Stimulated activated CD8-positive, alpha-beta memory T cell treated with anti-CD3 and anti-CD28 coated beads, Interleukin-7, amount 100 ng/mL, for 1 hour (primary cell): ENCODE measurements at places on chromosomes 7 and 10.

GRCh38 chr10:35559416-35559815, 45.7 kb upstream of the GJD4 start:
- DNase-seq, result no peak

DNA sequence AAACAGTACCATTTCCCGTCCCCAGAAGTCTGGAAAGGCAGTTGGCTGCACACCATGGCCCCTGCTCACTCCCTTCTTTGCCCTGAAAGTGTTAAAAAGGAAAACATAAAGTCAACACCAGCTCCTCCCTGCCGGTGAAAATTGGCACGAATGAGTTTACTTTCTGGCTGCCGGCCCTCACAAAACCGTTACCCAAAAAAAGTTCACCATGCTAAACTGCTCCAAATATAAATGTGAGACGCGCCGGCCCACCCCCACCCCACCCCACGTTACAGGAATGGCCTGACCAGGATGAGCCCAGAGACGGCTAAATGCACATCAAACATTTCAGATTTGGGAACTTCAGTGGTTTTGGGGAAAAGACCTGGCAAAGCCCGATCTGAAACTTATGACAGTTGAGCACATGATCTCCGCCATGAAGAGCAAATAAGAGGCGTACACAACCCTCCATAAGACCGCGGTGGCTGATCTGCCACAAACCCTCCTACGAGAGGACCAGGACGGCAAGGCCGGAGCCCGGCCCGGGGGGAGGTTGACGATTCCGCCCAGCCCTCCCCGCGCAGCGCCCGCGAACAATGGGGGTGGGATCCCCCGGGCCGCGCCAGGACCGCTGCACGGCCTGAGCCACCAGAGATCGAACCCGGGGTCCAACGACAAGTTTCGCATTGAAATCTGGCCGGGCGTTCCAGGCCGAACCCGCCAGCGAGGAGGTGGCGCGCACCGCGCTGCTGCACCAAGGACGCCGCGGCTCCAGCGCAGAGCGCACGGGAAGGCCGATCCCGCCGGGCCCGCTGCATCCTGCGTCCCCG, 952 bp downstream of the DIP2C start:
- no peak for DNase-seq

- DNase-seq, result no peak
Observed at GRCh38 chr10:45627412-45628048, 45.0 kb downstream of the ZFAND4 start.

GRCh38 chr10:132445516-132446194, 48.7 kb downstream of the PWWP2B start:
- DNase-seq, result no peak

DNA sequence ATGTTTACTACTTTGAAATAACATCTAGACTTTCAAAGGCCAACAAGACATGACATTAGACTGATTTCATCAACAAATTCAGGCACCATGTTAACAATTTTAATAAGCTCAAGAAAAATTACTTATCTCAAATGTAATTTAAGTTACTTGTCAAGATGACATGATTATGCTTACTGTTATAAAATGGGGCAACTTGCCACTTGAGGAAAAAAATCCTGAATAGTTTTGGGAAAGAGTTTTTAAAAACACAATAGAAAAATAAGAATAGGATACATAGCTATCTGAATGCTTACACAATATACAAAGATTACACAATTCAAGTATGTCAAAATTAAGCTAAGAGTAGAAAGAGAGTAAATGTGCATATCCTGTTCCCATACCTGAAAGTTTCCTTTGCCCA, 85.4 kb downstream of the RNF32 start:
- no peak for DNase-seq

- no peak for DNase-seq
Observed at GRCh38 chr7:51126324-51126723, 190.3 kb downstream of the COBL start.

DNA sequence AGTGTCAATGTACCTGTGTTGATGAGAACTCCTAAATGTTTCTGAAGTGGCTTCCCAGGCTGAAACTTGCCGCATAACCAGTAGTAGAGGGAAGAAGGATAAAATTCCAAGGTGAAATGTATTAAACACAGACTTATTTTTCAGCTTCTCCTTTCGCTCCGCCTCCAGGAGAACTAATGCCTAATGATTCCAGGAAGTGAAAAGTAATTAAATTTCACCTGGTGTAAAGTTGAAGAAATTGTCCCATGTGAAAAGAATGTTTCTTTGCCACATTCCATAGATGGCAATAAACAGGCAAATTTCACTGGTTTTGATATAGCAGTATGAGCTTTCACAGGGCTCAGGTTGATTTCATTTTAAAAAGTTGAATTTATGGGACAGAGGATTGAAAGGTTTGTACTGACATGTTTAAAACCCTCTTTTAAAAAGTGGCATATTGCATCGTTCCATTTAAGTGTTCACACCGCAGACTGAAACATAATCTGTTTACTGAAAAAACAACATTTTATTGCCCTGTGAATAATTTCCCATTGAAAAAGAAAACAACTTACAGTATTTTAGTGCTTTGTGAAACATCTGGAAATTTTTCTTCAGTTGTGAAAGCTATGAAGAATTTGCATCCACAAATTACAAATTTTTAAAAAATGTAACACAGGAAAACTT, 453.4 kb upstream of the NFE2L3 start:
- no peak for DNase-seq

GRCh38 chr10:67095531-67095930, 169.7 kb downstream of the LRRTM3 start:
- DNase-seq, result no peak

GRCh38 chr7:38410056-38410455, 136.6 kb upstream of the TARP start:
- no peak for DNase-seq

DNA sequence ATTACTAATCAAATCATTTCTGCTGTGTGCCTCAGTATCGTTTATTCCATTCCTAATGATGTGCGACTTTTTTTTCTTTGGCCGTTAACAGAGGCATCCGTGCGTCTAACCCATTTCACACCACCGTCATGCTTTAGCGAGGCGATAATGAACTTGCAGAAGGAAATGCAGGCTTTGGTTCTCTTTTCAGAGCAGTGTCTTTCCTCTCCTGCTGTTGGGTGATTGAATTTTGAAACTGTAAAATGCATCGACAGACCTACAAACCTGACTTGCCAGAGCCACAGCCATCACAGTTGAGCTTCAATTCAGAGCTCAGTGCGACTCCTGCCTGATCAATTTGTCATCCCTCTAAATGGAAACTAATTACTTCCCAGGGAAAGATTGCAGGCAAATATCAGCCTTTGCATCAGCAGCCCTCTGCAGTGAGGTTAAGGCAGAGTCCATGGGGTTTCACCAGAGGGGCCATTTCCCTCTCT, 486.0 kb upstream of the GALNT17 start:
- no peak for DNase-seq

GRCh38 chr10:79413196-79413595, 32.2 kb downstream of the ZCCHC24 start:
- no peak for DNase-seq

GRCh38 chr7:4345004-4345403, 337.1 kb upstream of the FOXK1 start:
- no peak for DNase-seq

- DNase-seq, result no peak
Observed at GRCh38 chr7:80833289-80834268, 85.3 kb downstream of the SEMA3C start.

DNA sequence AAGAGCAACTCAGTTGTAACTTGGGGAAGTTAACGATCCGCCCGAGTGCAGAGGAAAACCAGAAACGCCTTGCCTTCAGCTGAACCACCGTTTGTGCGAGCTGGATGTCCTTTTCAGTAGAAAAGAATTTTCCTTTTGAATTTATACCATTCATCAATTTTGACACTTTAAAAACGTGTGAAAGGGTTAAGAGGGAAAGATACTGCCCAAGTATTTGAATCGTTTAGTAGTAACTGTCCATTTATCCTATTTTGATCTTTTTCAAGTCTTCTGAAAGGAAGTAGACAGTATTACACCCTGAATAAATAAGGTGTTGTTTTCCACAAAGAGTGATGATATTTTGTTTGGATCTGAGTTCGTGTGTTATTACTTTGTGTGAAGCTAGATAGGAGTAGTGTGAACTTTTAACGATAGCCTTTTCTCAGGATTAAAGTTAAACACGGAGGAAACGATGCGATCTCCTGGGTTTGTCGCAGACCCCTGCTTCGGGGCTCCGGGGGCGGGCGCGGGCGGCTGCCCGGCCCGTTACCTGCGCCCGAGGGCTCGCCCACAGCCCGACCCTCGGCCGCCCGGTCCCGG, 830 bp upstream of the BMI1 start:
- no peak for DNase-seq

GRCh38 chr7:143329471-143330170, 13.7 kb downstream of the CLCN1 start:
- no peak for DNase-seq

- no peak for DNase-seq
Observed at GRCh38 chr10:124562425-124563060, 100.9 kb downstream of the LHPP start.

DNA sequence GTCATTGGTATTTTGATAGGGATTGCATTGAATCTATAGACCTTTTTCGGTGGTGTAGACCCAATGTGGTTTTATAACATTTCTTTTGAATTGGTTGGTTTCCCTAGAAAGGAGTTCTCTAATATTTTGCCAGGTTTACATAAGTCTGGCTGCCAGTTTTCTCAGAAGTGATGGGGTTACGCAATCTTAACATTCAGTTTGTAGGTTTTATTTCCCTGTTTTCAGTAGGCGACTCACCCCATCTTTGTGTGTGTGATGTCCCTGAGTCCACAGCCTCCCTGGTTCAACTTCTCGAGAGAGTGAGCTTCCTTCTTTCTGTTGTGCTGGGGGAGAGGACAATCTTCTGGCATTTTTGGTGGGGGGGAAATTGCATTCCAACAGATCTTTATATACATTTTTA, 9.6 kb upstream of the KIF5B start:
- DNase-seq, result no peak

- DNase-seq, result no peak
Observed at GRCh38 chr10:60123668-60124067, 217.3 kb upstream of the CCDC6 start.

- no peak for DNase-seq
Observed at GRCh38 chr7:108372618-108373017, 83.6 kb downstream of the NRCAM start.

- no peak for DNase-seq
Observed at GRCh38 chr10:29946614-29946952, 112.8 kb downstream of the JCAD start.

GRCh38 chr7:121582258-121582657, 186.2 kb upstream of the FAM3C start:
- no peak for DNase-seq

DNA sequence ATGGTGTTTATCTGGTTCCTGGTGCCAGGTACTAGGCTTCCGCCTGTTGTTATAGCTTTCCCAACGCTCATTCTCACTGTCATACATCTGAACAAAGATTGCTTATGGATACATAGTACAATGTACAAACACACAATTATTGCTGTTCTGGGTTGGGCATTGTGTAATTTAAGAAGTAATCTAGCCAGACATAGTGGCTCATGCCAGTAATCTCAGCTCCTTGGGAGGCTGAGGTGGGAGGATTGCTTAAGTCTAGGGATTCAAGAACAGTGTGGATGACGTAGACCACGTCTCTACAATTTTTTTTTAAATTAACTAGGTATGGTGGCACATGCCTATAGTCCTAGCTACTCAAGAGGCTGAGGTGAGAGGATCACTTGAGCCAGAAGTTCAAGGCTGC, 9.3 kb upstream of the CROT start:
- no peak for DNase-seq

- DNase-seq, result no peak
Observed at GRCh38 chr10:59688921-59689351, 20.7 kb downstream of the SLC16A9 start.

DNA sequence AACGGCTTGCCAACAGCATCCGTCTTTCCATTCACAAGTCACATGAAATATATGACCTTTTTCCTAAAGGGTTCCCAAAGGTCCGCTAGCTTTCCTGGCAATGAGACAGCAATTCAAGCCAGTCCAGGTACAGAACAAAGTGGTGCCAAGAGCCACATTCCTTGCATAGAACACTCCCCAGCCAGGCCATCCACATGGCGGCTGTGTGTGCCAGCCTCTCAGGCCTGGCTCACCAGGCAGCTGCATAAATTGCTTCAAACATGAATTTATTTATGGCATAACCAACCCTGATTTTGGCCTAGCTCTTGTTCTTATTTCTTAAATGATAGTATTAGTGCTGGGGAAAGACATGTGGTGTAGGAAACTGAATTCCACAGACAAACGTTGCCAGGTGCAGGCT, 63.7 kb upstream of the CREB5 start:
- DNase-seq, result no peak

DNA sequence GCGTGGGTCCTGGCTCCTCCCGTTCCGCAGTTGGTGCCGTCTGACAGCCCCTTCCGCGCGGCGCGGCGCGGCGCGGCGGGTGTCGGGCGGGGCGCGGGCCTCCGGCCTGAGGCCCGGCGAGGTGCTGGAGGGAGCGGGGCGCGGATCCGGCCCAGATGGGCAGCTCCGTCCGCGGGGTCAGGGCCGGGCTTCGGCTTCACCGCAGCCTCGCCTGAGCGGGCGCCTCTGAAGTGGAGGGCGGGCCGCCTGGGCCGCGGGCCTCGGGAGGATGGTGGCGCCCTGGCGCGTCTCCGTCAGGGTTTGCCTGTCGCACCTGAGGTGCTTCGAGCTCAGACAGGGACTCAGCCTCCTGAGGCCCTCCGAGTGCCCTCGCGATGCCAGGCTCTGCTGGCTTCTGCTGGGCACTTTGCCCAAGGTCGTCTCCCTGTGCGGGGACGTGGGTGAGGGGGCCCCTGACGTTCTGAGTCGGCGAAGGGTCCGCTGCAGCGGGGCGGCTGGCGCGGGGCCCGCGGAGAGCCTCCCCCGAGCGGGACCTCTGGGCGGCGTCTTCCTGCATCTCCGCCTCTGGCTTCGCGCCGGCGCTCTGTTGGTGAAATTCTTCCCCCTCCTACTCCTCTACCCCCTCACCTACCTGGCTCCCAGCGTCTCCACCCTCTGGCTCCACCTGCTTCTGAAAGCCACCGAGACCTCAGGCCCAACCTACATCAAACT, 473 bp downstream of the ADCK2 start:
- peak; percentile 9 for DNase-seq
